ENCODE measurements at places on chromosomes 5 and 9. TPM values are rescaled to one million over a fixed set of nuclear protein-coding genes. Genes with fewer than 3 reads are reported as not detected.

Gene FCN2
- total RNA-seq = not detected

Gene ZNF618
- 0.57 TPM for total RNA-seq

GRCh38 chr9:137305060-137305797 lies 3.2 kb upstream of the NRARP start:
- no peaks in the 10 kb centered on the region for H3K36me3 ChIP-seq
- no peak overlapping the region for H3K27ac ChIP-seq
- no peak overlapping the region for H3K4me3 ChIP-seq

DNA sequence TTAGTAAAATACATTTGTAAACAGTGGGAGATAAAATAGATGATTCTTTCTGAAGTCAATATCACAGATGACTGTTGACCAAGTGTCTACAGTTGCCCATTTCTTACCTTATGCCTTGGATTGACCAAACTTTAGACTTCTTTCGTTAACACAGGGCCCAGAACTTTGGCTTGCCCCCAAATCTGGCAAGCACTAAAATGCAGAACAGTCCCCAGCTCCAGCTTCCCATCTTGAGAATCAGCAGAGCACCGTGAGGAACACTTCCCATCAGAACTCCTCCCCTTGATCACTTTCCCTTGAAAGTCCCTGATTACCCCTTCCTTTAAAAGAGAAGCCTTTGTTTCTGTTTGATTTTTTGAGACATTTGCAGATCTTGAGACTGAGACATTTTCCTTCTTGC lies 1039.9 kb downstream of the TLE1 start:
- no peak for DNase-seq
- H3K4me1 ChIP-seq = no peaks in the 10 kb centered on the region
- H3K27me3 ChIP-seq = no peaks in the 10 kb centered on the region
- no peak overlapping the region for H3K27ac ChIP-seq

All from CD8-positive, alpha-beta memory T cell (primary cell).